ENCODE measurements at places on chromosomes 12 and 14. TPM values are rescaled to one million over a fixed set of nuclear protein-coding genes. Genes with fewer than 3 reads are reported as not detected.

The SLC5A8 gene
- not detected for total RNA-seq

The POLE2 gene
- 18.1 TPM for total RNA-seq

The KRT74 gene
- total RNA-seq, result not detected

The KSR2 gene
- not detected for total RNA-seq

The SLC17A8 gene
- total RNA-seq, result not detected

The OR4E2 gene
- not detected for total RNA-seq

The ACVRL1 gene
- total RNA-seq, result 5.8 TPM

The RNASE3 gene
- not detected for total RNA-seq

The PTPRQ gene
- total RNA-seq, result 2.8 TPM

The CDKL1 gene
- total RNA-seq, result 7.2 TPM

The CARMIL3 gene
- not detected for total RNA-seq

The EIF2B1 gene
- 40.5 TPM for total RNA-seq

The C3AR1 gene
- total RNA-seq, result 0.28 TPM

The FOXM1 gene
- total RNA-seq, result 16.9 TPM

The TESPA1 gene
- not detected for total RNA-seq

The OTOGL gene
- 0.28 TPM for total RNA-seq

The SPRING1 gene
- 16.4 TPM for total RNA-seq

The GOLT1B gene
- 83.9 TPM for total RNA-seq

The CLEC4D gene
- total RNA-seq, result not detected

The ANKRD52 gene
- 15.4 TPM for total RNA-seq

The PAPLN gene
- total RNA-seq, result 0.28 TPM

The PPP1R36 gene
- total RNA-seq, result 0.28 TPM

The SDR9C7 gene
- total RNA-seq, result not detected

The TMEM229B gene
- total RNA-seq, result not detected

The PRIMA1 gene
- not detected for total RNA-seq

The IAPP gene
- not detected for total RNA-seq

The ANKS1B gene
- total RNA-seq, result 0.18 TPM

The ART4 gene
- total RNA-seq, result not detected

The BCL2L14 gene
- not detected for total RNA-seq

The TEX52 gene
- not detected for total RNA-seq

The GMFB gene
- total RNA-seq, result 59.1 TPM

The VDR gene
- total RNA-seq, result 3.9 TPM

The ASPG gene
- total RNA-seq, result not detected

The PTPRB gene
- total RNA-seq, result 6.5 TPM

The MORN3 gene
- 0.18 TPM for total RNA-seq

The PAX9 gene
- total RNA-seq, result not detected

The ANKLE2 gene
- total RNA-seq, result 66.4 TPM

The AQP2 gene
- total RNA-seq, result not detected

The FBRSL1 gene
- 0.83 TPM for total RNA-seq

The USP44 gene
- total RNA-seq, result 33.5 TPM

The LRRC10 gene
- total RNA-seq, result not detected

The TC2N gene
- total RNA-seq, result under 0.01 TPM

The FAM186B gene
- 0.28 TPM for total RNA-seq

The SLC41A2 gene
- total RNA-seq, result 6.8 TPM

The CLEC9A gene
- not detected for total RNA-seq

The FAM234B gene
- 8.6 TPM for total RNA-seq

The VRTN gene
- not detected for total RNA-seq

The CNTN1 gene
- total RNA-seq, result 0.18 TPM

The TAS2R9 gene
- total RNA-seq, result not detected

The MYH6 gene
- total RNA-seq, result not detected

The BRMS1L gene
- 1.8 TPM for total RNA-seq

The PTHLH gene
- 0.83 TPM for total RNA-seq

The TAS2R7 gene
- not detected for total RNA-seq

The TMEM63C gene
- under 0.01 TPM for total RNA-seq
